CD4-positive, alpha-beta memory T cell (primary cell): ENCODE measurements at places on chromosomes 12 and 14. TPM values are rescaled to one million over a fixed set of nuclear protein-coding genes. Genes with fewer than 3 reads are reported as not detected.

The PAX9 gene
- polyA plus RNA-seq, result not detected

The ADAM20 gene
- not detected for polyA plus RNA-seq

The P2RX2 gene
- not detected for polyA plus RNA-seq

The ARHGEF40 gene
- 0.52 TPM for polyA plus RNA-seq

The TAS2R13 gene
- polyA plus RNA-seq, result not detected

The AREL1 gene
- 16.2 TPM for polyA plus RNA-seq
